ENCODE measurements at places on chromosomes 1 and 21. TPM values are rescaled to one million over a fixed set of nuclear protein-coding genes. Genes with fewer than 3 reads are reported as not detected.

DNA sequence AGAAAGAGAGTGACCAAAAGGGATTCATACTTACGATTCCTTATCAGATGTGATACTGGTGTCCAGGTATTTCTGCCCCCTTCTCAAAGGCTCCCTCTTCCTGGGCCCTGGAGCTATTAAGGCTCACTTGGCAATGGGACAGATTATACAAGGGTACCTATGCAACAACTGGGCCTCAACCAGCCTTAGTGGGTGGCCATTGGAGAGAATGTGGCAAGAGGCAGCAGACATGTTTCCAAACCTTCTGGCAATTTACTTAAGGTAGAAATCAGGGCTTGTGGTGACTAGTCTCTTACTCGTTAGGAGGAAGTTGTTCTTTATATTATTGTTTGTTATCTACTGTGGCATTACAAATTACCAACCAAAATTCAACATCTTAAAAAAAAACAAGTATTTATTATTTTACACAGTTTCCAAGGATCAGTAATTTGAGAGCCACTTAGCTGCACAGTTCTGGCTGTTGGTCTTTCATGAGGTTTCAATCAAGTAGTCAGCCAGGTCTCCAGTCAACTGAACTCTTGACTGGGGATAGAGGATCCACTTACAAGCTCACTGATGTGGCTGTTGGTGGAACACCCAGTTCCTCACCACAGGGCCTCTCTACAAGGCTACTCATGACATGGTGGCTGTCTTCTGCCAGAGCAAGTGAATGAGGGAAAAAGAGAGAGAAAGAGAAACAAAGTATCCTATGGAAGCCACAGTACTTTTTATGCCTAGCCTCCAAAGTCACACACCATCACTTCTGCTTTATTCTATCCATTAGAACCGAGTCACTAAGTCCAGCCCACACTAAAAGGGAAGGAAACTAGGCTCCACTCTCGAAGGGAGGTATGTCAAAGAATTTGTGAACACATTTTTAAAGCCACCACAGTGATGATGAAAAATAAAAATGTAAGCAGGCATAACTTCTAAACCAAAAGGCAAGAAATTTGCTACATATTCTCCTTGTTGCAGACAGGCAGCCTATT lies 10.7 kb downstream of the ZNF648 start:
- DNase-seq: no peak

GRCh38 chr1:64515427-64515826 lies 45.5 kb downstream of the CACHD1 start:
- no peak for DNase-seq

DNA sequence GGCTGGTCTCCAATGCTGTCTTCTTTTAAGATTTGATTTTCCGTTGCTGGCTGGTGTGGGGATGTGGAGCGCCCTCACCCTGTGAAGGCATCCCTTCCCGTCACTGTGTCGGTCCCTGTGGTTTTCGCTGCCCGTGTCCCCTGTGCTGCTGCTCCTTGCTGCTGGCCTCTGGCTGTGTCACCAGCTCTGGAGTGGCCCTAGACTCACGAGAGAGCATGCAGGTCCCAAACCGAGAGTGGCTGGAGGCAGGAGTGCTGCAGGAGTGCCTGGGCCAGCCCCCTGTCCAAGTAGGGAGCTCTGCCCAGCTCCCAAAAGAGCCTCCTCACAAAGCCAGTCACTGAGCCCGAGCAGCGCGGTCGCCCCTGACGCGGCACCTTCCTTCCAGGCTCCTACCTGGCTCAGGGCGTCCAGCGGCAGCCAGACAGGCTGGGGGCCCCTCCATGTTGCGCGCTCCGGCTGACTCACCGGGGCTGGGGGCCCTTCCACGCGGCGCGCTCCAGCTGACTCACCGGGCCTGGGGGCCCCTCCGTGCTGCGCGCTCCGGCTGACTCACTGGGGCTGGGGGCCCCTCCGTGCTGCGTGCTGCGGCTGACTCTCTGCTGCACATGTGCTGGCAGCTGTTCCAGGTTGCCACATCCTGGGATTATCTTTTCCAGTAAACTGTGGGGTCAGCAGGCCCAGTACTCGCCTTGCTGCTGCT lies 106.7 kb upstream of the COL6A1 start:
- DNase-seq: peak; percentile 31

INSRR gene
- 0.14 TPM for total RNA-seq

CELA2A gene
- total RNA-seq: not detected
